ENCODE measurements at places on chromosomes 5 and 9.

DNA sequence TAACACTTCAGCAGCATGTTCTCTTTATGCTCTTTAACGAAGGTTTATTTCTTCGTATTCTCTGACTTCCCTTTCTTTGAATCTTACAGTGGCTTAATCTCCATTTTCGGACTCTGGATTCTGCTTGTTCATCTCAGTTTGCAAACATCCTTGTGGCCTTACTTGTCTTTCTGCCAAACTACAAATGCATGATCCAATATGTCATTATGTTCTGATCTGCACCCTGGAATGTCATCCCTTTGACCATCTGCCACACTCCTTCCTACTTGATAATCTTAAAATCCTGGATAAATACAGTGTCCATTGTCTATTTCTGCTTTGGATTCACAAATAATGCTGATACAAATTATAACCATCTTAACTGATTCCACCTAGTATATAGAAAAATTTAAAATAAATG, 499.2 kb downstream of the CDH18 start:
- no peak for DNase-seq

DNA sequence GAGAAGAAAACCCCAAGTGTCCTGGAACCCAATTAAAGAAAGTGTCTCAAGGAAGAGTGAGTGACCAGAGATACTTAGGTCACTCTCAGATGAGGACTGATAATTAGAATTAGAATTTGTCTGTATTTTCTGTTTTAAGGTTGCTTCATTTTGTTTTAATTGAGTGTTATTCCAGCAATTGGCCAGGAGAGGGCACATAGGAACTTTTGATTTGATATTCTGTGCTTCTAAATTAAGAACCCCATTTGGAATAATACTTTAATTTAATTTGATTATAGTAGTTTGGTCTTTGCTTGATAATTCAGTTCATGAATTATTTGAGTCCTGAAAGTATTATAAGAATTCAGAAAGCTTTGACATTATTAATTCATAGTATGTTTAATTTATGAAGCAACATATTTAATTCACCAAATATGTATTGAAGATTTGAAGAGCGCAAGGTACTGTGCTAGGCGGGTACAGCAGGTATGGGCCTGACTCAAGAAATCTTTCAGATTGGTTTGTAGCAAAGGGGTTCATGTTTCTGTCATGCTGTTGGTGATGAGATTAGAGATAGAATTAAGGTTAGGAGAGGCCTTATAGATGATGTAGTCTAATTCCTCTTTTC, 4.9 kb downstream of the MRPL22 start:
- DNase-seq, result no peak

GRCh38 chr5:83517072-83517687, 45.6 kb downstream of the VCAN start:
- no peak for DNase-seq

GRCh38 chr9:1980387-1980786, 34.8 kb upstream of the SMARCA2 start:
- DNase-seq, result no peak

- DNase-seq, result no peak
Observed at GRCh38 chr5:92544036-92544435, 1037.0 kb downstream of the NR2F1-AS1 start.

DNA sequence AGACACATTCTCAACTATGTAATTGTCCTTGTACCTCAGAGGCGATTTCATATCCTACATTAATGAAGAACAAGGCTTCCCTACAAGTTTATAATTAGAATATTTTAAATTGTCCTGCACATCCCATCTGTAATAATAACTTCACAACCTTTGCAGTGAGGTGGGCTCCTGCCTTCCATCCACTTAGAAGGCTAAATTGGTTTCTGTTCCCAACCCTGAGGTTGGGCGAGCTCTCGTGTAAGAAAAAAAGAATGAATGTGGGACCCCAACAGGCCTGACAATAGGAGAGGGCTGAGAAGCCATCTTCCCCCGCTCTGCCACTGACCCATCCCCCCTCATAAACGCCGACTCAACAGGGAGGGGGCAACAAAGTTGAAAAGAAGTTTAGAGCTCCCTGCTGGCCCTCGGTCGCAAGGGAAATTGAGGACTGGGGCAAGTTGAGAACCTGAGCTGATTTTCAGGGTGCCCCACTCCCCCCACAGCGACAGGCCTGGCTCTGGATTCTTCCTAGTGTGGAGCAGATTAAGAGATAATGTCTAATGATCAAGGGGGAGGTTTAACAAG, 9.4 kb downstream of the BARHL1 start:
- DNase-seq, result no peak

DNA sequence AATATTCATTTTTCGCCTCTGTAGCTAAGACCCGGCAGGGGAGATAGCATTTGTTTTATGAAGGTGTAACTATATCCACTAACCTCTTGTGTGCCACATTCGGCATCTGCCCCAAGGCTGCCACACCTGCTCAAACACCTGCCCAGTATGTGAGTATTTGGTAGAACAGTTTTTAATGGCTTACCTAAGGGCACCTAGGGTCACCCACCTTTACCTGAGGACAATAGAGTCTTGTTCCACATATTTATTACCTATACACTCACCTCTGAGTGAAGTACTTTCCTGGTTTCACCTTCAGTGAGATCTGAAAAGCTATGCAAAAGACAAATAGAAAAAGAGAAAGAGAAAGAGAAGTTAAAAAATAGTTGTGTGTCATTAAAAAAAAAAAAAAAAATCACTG, 68.0 kb upstream of the PIP5K1B start:
- DNase-seq, result no peak

GRCh38 chr5:34690301-34690700, 34.2 kb downstream of the RAI14 start:
- no peak for DNase-seq

DNA sequence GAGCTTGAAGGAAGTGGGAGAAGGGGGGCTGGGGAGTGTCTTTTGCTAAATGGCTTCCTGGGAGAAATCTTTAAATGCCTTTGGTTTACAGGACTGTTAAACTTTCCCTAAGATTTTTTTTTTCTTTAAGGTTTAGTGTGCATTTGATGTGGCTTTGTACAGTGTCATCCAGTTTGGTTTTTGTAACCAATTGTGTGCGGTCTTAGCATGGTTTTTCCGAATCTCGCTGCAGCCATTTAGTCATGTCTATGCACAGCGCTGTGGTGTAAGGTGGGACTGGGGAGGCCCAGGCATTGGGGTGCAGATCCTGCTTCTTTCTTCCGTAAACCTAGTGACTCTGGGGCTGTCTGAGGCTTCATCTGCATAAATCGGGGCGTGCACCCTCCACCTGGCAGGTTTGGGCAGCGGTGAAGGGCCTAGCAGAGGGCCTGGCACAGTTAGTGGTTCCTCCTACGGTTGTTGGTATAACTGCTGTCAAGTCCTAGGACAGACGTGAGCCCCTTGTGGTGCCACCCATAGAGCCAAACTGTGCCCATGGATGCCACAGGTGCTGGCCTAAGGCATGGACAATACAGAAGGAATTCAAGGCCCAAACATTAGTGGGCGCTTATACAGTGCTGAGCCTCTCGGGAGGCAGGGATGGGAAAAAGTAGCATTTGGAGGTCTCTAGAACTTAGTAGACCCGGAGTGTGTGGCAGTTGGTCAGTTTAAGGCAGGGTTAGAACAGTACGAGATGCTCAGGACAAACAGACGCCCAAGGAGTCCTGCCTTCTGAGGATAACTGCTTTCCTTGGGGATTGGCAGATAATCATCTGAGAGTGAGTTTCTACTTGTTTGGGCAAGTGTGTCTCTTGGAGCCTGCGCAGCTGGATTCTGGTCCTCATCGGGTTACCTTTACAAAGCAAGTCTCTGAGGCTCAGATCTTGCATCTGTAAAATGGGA, 1.5 kb downstream of the PRRC2B start:
- peak; percentile 78 for DNase-seq

DNA sequence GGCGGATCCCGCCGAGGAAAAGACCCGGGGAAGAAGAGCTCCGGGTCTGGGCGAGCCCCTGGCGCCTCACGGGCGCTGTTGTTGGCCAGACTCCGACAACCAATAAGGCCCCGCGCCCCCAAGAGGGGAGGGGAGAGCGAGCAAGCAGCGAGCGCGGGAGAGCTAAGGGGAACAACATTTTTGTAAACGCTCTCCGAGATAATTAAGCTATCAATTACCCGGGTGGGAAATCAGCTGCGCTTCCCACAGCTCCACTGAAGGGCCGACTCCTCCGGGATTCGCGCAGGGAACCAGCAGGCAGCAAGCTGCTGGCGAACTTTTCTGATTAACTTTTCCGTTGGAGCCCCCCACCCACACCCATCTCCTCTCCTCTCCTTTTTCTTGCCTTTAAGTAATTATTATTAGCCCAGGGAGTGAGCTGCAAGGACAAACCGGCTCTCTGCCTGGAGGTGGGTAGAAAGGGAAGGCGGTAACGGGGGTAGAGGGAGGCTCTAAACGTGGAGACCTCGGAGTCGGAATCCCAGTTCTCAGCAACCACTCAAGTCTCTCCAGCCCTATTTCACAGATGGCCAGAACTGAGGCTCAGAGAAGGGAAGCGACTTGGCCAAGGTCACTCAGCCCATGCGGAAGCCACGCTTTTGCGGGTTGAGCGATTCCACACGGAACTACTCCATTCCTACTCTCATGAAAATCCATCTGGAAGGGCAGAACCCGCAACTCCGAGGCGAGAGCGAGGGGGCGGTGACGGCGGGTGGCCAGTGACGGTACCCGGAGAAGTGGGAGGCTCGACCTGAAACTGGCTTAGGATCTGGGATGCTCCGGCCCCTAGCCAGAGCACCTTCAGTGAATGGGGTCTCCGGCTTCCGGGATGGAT, 1.3 kb downstream of the ASTN2 start:
- DNase-seq, result no peak

DNA sequence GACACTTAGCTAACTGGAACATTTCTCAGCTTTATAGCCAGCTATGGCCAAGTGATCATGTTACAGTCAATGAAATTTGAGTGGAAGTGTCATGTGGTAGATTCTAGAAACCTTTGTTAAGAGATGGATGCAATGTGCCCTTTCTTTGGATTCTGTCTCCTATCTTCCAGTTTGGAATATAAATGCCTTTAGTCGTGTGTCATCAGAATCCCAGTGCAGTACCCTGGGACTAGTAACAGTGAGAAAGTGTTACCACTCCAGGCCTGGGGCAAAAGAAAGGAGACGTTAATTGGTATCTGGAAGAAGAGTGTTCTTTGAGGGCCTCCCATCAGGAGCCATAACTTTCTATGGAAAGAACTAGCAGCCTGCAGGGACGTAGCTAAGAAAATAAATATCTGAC, 149.6 kb downstream of the SNX18 start:
- no peak for DNase-seq

DNA sequence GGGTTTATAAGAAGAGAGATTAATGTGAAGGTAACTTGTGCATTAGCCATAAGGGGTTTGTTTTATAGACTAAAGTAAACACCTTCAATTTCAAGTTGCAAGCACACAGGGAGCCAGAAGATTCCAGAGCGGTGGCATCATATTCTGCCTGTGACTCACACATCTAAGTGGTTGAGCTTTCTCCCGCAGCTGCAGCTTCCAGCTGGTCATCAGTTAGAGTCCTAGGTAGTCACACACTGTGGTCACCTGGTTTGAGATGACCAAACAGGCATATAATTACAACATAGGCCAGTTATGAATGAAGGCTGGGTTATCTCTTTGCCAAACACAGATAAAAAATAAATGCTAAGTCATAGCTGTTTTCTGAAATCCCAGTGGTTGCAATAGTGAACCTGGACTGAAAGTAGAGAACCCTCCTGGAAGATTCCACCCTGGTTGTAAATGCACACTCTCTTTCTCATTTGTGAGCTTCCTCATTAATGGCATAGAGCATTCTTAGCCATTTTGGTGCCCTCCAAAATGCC, 171.3 kb downstream of the GDNF start:
- no peak for DNase-seq

DNA sequence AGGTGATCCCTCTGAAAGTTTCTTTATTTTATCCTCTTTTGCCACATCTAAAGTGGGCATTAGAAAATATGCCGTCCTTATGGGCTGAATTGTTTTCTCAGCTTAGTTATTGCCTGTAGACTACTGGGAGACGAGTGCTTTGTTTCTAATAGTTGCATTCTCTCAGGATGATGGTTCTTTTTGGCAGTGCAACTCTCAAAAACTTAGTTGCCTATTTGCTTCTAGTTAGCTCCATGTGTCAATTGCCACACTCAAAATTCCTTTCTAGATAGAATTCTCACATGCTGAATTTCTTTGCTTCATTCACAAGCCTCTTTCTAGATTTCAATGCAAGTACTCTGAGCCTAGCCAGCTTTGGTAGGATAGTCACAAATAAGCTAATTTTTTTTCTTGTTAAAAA, 155.5 kb downstream of the FGF10 start:
- no peak for DNase-seq

GRCh38 chr5:169013846-169014245, 287.1 kb downstream of the SLIT3 start:
- no peak for DNase-seq

DNA sequence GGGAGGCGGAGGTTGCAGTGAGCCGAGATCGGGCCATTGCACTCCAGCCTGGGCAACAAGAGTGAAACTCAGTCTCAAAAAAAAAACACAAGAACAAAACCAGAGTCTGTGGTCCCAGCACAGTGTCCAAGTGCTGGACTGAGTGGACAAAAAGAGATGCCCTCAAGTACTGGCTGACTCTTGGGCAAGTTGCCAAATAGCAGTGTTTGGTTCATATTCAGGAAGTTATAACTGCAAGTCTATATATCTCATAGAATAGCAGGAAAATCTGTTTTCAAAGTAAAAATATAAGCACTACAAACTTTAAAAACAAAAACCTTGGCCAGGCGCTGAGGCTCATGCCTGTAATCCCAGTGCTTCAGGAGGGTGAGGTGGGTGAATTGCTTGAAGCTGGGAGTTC, 7.3 kb downstream of the HABP4 start:
- DNase-seq, result no peak

DNA sequence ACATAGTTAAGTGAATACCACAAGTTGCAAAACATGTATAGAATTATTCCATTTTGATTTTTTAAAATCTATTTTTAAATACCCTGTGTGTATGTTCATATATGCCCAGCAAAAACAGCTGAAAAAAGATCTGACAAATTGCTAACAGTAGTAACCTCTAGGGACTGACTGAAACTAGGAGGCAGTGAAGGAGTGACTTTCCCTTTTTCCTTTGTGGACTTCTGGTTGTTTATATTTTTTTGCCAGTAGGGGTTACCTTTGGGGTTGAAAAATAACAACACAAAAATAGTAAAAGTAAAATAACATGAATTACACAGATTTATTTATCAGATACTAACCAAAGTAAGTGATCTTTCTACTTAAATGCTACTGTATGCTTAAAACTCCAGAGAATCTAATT, 2.9 kb downstream of the MEGF9 start:
- DNase-seq, result no peak

DNA sequence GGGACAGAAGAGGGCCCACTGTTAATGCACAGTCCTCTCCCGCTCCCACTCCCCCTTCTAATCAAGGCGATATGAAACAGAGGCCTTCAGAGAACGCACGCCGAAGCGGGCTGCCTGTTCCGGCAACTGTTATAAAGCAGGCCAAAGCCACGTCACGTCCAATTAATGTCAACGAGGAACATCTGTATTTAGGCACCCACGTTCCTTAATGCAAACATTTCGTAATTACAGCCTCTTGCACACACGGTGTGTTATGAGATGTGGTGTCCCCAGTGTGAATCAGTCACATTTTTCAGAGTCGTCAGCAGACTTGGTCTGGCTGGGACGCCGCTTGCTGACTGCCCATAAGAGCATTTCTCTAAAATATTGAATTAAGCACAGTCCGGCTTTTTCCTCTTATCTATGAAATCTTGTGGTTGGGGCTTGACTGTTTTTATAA, 339.0 kb downstream of the NSG2 start:
- DNase-seq, result no peak
